ENCODE measurements at places on chromosomes 13 and 19.

GRCh38 chr13:81596224-81596753, 1255.4 kb upstream of the SPRY2 start:
- no peak for DNase-seq

GRCh38 chr19:44111910-44112463, 1.2 kb upstream of the ZNF225 start:
- DNase-seq, result no peak

DNA sequence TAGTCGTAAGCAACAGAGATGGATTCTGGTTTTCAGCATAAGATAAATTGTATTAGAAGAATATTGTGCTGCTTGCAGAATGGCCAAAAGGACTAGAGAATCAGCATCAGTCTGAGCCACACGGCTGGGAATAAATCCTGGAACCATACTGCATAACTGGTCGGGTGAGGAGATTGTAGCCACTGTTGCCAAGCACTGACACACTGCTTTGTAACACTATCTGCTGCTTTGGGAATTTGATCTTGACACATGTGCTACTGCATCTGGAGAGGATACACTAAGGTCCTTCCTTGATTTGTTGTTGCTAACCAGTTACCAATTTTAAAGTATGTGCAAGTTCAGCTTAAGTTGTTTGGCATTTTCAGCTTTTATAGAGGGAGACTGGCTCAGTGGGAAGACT, 1.9 kb downstream of the HNRNPA1L2 start:
- no peak for DNase-seq

- DNase-seq, result no peak
These were observed 7.3 kb downstream of the ADPRHL1 start for GRCh38 chr13:113445791-113446487.

GRCh38 chr19:29417048-29417447, 108.7 kb upstream of the VSTM2B start:
- no peak for DNase-seq
